ENCODE measurements at places on chromosomes 11 and 22.

- DNase-seq, result no peak
These were observed 9.3 kb downstream of the PRDM11 start for GRCh38 chr11:45155627-45156180.

DNA sequence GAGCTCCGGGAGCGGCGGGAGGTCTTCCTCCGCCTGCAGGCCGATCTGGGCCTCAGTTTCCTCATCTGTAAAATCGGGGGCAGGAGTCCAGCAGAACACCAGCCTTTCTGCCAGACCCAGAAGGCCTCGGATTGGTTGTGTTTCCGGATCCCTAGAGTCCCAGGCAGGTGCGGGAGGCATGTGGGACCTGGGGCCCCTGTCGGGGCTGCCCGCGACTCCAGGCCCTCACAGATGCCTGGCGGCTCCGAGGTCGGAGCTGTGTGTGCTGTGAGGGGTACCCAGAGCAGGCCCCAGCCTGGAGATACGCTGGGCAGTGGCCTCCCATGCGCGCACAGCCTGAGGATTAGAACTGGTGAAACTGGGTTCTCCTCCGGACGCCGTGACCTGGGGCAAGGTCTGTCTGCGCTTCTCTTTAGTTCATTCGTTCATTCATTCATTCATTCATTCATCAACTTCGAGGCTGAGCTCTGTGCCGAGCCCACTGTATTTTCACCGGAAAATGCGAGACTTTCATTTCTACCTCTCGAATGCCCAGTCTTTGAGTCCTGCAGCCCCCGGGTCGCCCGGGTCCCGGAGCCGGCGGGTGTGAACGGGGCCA lies 24.6 kb downstream of the FLRT1 start:
- no peak for DNase-seq

- DNase-seq, result no peak
These were observed 147.0 kb downstream of the CRYBB2 start for GRCh38 chr22:25366408-25366807.

DNA sequence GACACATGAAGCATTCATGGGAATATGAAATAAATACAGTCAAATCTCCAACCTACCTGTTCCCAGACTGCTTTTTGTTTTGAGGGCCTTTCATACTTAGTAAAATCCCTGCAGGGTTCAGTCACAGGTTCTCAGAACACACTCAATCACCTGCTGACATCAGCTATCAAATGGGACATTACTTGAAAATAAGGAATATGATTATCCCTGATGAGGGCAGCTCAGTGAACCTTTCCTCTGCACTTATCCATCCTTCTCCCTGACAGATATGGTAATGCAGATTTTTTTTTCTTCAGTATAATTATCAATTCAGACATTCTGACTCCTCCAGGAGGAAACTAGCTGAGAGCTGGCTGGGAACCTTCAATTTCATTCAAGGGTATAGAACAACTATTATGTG lies 1127.4 kb upstream of the CCDC90B start:
- DNase-seq, result no peak

- no peak for DNase-seq
These were observed 96.9 kb upstream of the ANO1 start for GRCh38 chr11:69981119-69981784.

- no peak for DNase-seq
These were observed 40.3 kb downstream of the PARVG start for GRCh38 chr22:44220727-44221680.

DNA sequence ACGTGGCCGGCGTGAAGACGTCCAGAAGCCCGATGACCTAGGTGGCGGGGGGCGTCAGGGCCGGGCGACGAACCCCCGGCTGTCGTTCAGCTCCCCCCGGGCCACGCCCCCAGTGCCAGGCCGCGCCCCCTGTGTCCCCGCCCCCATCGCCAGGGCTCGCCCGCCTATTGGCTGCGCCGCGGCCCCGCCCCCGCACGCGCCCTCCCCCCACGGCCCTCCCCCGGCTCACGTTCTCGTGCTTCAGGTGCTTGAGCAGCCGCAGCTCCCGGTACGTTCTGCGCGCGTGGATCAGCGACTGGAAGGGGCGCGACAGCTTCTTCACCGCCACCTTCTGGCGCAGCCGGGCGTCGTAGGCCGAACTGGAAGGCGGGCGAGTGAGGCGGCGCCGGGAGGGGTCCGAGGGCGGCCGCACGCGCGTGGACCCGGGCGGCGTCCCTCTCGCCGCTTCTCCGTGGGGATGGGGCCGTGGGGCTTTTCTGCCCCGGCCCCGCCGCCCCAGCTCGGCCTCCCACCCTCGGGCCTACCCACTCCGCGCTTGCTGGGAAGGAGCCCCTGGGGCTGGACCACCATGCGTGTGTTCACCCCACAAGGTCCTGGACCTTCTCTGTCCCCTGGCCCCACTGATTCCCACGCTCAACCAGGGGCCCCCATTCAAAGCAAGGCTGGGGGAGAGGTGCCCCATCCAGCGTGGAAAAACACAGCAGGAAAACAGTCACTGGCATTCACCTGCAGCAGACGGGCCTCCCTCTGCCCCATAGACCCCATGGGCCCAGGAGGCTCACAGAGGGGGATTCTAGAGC lies 2.4 kb downstream of the MAPK11 start:
- DNase-seq, result no peak

DNA sequence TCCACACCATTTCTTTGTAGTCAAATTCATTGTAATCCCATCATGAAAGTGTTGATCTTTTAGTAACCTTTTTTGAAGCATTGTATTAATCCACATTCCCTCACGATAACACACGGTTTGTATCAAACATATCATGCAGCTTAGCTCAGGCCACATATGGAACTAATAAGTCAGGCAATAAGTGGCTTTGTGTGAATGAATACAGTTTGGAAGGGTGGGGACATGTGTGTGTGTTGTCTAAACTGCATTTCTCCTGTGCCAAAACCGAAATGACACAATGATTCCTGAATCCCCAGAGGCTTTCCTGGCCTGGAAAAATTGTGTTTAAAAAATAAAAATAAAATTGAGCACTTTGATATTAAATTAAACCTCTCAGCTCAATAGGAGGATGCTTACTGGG lies 98.3 kb downstream of the WNT11 start:
- no peak for DNase-seq

GRCh38 chr11:105861225-105861624 lies 160.8 kb downstream of the MSANTD4 start:
- DNase-seq, result no peak
